Fibroblast of lung (primary cell): ENCODE measurements at places on chromosomes 2 and 18. TPM values are rescaled to one million over a fixed set of nuclear protein-coding genes. Genes with fewer than 3 reads are reported as not detected.

Gene DTNA
- 28.2 and 38.8 TPM in 2 replicates for total RNA-seq

Gene ANKRD30B
- under 0.01 and 0.33 TPM in 2 replicates for total RNA-seq

Gene TRAF3IP1
- total RNA-seq = 7.7 and 9.2 TPM in 2 replicates

Gene MROH2A
- not detected in 2 replicates for total RNA-seq

Gene SEC11C
- 14.4 and 16.3 TPM in 2 replicates for total RNA-seq

Gene ATIC
- 35.4 and 40.3 TPM in 2 replicates for total RNA-seq

Gene ERBB4
- under 0.01 and 0.17 TPM in 2 replicates for total RNA-seq

Gene TEKT4
- total RNA-seq = not detected in 2 replicates
